Gastrocnemius medialis (tissue), 4 donors: ENCODE measurements at places on chromosomes 6 and 20.

- H3K27me3 ChIP-seq, result no peaks in the 10 kb centered on the region
- H3K36me3 ChIP-seq, result no peaks in the 10 kb centered on the region
- H3K4me1 ChIP-seq, result no peaks in the 10 kb centered on the region
- H3K4me3 ChIP-seq, result no peak overlapping the region
- DNase-seq, result no peak
Observed at GRCh38 chr6:57013521-57013926, 33.0 kb upstream of the KIAA1586 start.

DNA sequence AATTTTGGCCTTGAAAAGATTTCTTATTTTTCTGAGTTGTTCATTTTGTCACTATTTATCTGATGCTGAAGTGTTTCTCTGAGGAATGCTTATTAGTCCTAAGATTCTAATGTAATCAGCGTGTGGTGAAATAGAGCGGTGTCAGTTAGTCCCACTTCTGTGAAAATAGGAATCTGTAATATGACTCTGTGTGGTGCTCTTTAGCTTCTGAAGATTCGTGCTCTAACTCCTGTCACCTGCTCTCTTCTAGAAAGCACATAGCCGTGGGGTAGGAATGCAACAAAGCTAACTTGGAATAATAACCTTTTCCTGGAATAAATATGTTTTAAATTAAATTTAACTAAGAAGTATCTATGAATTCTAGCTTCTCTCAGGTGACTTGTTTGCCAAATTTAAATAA, 90.4 kb downstream of the BCKDHB start:
- H3K4me1 ChIP-seq, result peaks cover 11% of the 10 kb centered on the region
- H3K4me3 ChIP-seq, result no peak overlapping the region
- no peaks in the 10 kb centered on the region for H3K27me3 ChIP-seq

- H3K27ac ChIP-seq, result no peak overlapping the region
- peak overlapping the region; percentile 37 for H3K4me3 ChIP-seq
- H3K27me3 ChIP-seq, result no peaks in the 10 kb centered on the region
- DNase-seq, result no peak
- H3K4me1 ChIP-seq, result peaks cover 10% of the 10 kb centered on the region
Observed at GRCh38 chr6:157220485-157220884, 102.8 kb downstream of the TMEM242 start.

DNA sequence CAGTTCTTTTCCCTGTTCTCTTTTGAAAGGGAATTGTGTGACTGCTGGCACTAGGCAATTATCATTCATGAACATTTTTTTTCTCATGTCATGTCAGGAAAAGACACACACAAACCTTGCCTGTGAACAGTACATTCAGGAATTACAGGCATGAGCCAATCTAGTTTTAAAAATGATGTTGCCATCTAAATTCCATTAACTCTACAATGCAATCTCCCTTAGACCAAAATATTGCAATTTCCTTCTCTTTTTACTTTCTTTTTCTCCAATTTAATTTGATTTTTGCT, 127.5 kb upstream of the STMND1 start:
- H3K27me3 ChIP-seq, result peaks cover 10% of the 10 kb centered on the region
- no peaks in the 10 kb centered on the region for H3K4me1 ChIP-seq
- no peak overlapping the region for H3K27ac ChIP-seq
- H3K36me3 ChIP-seq, result no peaks in the 10 kb centered on the region
- no peak overlapping the region for H3K4me3 ChIP-seq

DNA sequence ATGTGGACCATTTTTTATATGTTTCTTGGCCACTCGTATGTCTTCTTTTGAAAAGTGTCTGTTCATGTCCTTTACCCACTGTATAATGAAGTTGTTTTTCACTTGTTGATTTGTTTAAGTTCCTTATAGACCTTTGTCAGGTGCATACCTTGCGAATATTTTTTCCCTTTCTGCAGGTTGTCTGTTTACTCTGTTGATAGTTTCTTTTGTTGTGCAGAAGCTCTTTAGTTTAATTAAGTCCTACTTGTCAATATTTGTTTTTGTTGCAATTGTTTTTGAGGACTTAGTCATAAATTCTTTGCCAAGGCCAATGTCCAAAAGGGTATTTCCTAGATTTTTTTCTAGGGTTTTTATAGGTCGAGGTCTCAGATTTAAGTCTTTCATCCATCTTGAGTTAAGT, 66.2 kb downstream of the UNC5CL start:
- H3K4me1 ChIP-seq, result no peaks in the 10 kb centered on the region
- DNase-seq, result no peak
- no peak overlapping the region for H3K4me3 ChIP-seq
- H3K36me3 ChIP-seq, result no peaks in the 10 kb centered on the region
- no peak overlapping the region for H3K27ac ChIP-seq

DNA sequence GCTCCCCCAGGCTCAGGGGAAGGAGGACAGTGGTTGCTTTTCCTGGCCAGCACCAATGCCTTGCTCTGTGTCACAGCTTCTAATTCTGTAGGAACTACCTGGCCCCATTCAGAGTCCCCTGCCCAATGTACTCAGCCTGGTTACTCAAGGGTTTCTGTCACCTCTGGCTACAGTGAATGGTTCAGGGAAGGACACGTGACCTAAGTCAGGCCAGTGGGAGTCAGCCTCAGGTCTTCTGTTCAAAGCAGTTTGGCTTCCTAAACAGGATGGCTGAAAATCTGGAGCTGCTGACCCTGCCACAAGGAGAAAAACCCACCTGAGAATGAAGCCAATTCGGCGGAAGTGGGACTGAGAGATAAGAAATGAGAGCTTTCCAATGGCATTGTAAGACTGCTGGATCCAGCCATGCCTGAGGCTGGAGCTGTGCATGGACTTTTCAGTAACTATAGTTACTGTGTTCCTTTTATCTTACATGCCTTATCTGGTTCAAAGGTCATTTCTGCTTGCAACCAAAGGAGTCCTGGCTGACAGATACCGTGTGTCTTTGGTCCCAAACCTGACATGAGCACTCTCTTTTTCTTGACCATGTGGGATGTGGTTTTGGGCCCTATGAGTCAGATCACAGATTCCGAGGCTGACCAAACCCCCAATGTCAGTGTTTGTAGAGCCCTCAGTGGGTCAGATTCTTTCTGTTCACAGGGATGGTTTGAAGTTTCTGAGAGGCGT, 104.3 kb downstream of the SULF2 start:
- H3K27me3 ChIP-seq, result no peaks in the 10 kb centered on the region
- no peaks in the 10 kb centered on the region for H3K36me3 ChIP-seq
- no peak for DNase-seq
- no peaks in the 10 kb centered on the region for H3K4me1 ChIP-seq

DNA sequence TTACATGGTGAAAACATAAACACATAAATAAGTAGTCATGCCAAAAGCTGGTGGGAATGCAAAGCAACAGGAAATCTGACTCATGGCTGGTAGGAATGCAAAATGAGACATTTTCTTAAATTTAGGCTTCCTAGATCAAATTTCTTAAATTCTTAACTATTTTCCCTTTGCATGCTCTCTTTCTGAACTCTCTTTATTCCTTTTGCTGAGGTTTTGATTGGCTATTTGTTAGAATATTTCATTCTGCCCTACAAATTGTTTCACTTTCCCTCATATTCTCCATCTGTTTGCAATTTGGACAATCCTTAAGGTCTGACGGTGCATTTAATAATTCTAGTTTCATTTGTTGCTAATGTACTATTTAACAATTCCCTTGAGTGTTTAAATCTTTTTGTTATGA, 437.5 kb upstream of the RGS17 start:
- no peaks in the 10 kb centered on the region for H3K27me3 ChIP-seq
- no peaks in the 10 kb centered on the region for H3K4me1 ChIP-seq
- no peak overlapping the region for H3K27ac ChIP-seq

- H3K27me3 ChIP-seq, result no peaks in the 10 kb centered on the region
- H3K27ac ChIP-seq, result no peak overlapping the region
- H3K4me1 ChIP-seq, result peaks cover 20% of the 10 kb centered on the region
- no peak overlapping the region for H3K4me3 ChIP-seq
- no peak for DNase-seq
Observed at GRCh38 chr6:124982669-124983068, 20.4 kb downstream of the RNF217 start.

- no peak overlapping the region for H3K27ac ChIP-seq
- H3K27me3 ChIP-seq, result no peaks in the 10 kb centered on the region
- H3K4me3 ChIP-seq, result no peak overlapping the region
- H3K36me3 ChIP-seq, result no peaks in the 10 kb centered on the region
Observed at GRCh38 chr6:119484598-119484997, 135.0 kb upstream of the MAN1A1 start.

GRCh38 chr20:56032251-56032650, 26.9 kb upstream of the CBLN4 start:
- no peak for DNase-seq
- H3K4me3 ChIP-seq, result no peak overlapping the region
- H3K36me3 ChIP-seq, result no peaks in the 10 kb centered on the region
- no peaks in the 10 kb centered on the region for H3K27me3 ChIP-seq
- H3K27ac ChIP-seq, result no peak overlapping the region
- H3K4me1 ChIP-seq, result no peaks in the 10 kb centered on the region

- peaks cover 48% of the 10 kb centered on the region for H3K4me1 ChIP-seq
- H3K36me3 ChIP-seq, result peaks cover 35% of the 10 kb centered on the region
- DNase-seq, result no peak
- H3K27me3 ChIP-seq, result no peaks in the 10 kb centered on the region
- no peak overlapping the region for H3K4me3 ChIP-seq
Observed at GRCh38 chr6:87670707-87671106, 31.3 kb downstream of the AKIRIN2 start.

GRCh38 chr20:47020231-47020630, 125.6 kb downstream of the EYA2 start:
- no peak for DNase-seq
- no peak overlapping the region for H3K4me3 ChIP-seq
- no peaks in the 10 kb centered on the region for H3K4me1 ChIP-seq
- no peaks in the 10 kb centered on the region for H3K36me3 ChIP-seq

- H3K4me3 ChIP-seq, result no peak overlapping the region
- no peak overlapping the region for H3K27ac ChIP-seq
- DNase-seq, result no peak
Observed at GRCh38 chr6:102670735-102671134, 1277.2 kb downstream of the GRIK2 start.

DNA sequence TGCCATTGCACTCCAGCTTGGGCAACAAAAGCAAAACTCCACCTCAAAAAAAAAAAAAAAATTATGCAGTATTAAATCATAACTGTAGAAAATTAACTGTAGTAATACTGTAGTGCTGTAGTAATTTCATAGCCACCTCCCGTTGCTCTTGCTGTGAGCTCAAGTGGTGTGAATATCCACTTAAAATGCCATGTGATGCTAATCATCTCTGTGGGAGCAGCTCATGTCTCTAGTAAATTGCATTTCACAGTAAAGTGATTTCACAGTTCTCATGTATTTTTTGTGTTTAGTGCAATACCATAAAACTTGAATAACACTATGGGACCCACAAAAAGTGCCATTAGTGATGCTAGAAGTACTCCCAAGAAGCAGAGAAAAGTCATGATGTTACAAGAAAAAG, 14.4 kb upstream of the FAM217A start:
- H3K27me3 ChIP-seq, result no peaks in the 10 kb centered on the region
- no peak overlapping the region for H3K4me3 ChIP-seq

DNA sequence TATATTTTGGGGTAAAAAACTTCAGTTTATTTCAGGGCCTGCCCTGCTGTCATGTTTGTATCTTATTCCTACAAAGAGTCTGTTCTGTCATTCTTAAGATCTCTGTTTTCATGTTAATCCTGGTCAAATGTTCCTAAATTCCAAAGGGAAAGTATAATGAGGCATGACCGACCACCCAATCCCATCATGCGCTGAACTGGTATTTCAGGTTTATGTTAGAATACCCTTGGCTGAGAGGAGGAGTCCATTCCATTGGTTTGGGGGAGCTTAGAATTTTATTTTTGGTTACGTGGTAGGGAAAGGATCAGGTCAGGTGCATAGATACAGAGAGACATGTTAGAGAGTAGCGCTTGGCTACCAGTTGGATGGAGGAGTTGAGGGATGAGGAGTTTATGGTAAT, 25.7 kb downstream of the CFAP61 start:
- H3K36me3 ChIP-seq, result no peaks in the 10 kb centered on the region
- peak overlapping the region; percentile 98 for H3K27ac ChIP-seq
- H3K4me1 ChIP-seq, result peaks cover 29% of the 10 kb centered on the region
- no peak overlapping the region for H3K4me3 ChIP-seq

GRCh38 chr6:153059311-153059710, 56.8 kb upstream of the MTRF1L start:
- no peaks in the 10 kb centered on the region for H3K4me1 ChIP-seq
- DNase-seq, result no peak
- H3K27ac ChIP-seq, result no peak overlapping the region
- no peak overlapping the region for H3K4me3 ChIP-seq
- no peaks in the 10 kb centered on the region for H3K36me3 ChIP-seq
- H3K27me3 ChIP-seq, result no peaks in the 10 kb centered on the region

DNA sequence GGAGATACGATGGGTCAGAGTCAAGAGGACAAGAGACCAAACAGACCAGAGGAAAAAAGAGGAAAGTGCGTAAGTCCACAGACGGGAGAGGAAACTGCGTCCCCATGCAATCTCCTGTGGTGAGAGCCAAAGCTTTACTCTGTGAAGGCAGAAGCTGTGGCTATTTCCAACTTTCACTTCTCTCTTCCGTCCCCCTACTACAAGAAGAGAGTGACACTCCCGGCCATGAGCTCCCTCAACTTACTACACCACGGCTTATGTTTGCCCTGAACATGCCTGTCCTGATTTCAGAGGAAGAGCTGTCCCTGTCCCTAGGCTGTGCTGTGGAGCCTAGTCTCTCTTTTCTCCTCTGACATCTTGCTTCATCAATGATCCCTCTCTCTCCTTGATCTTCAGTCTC, 11.5 kb upstream of the SSR1 start:
- no peaks in the 10 kb centered on the region for H3K27me3 ChIP-seq
- no peak for DNase-seq
- H3K4me1 ChIP-seq, result no peaks in the 10 kb centered on the region
- no peaks in the 10 kb centered on the region for H3K36me3 ChIP-seq
- no peak overlapping the region for H3K4me3 ChIP-seq

GRCh38 chr6:4017834-4018170, 61.1 kb downstream of the FAM217A start:
- no peaks in the 10 kb centered on the region for H3K27me3 ChIP-seq
- peak overlapping the region; percentile 96 for H3K27ac ChIP-seq
- peaks cover 43% of the 10 kb centered on the region for H3K4me1 ChIP-seq

DNA sequence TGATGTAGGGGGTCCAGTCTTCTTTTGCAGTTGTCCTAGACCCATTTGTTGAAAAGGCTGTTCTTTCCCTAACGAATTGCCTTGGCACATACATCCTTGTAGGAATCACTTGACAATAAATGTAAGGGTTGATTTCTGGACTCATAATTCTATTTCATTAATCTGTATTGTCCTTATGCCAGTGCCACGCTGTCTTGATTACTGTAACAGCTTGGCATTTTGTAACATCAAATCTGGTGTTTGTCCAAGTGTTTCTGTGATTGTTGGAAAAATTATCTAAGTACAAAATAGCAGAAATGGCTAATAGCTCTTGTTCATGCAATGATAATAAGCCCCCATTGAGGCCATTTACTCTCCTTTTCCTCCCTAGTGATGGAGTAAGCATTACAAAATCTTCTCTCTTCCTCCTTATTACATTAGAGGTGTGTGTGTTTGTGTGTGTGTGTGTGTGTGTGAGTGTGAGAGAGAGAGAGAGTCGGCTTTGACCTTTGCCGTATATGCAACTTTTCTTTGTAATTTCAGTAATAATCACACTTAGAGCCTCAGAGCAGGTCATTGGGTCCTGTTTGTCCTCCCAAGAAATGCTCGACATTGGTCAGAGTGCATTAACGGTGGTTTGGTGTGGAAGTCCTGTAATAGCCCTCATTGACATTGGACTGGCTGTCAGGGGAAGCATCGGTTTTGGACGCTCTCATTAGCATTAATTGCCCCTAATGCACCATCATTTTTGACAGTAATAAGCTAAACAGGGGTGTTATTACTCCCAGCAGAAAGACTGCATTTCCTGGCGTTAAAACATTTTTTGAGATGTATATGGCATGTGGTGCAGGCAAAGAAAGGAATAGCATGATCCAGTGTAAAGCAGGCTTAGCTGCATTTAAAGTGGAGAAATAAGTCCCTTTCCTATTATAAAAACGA, 40.7 kb upstream of the MROH8 start:
- no peaks in the 10 kb centered on the region for H3K27me3 ChIP-seq
- no peak for DNase-seq
- no peak overlapping the region for H3K27ac ChIP-seq
- peaks cover 27% of the 10 kb centered on the region for H3K4me1 ChIP-seq
- H3K4me3 ChIP-seq, result no peak overlapping the region
- H3K36me3 ChIP-seq, result peaks cover 54% of the 10 kb centered on the region
